A673 (cell line): ENCODE measurements at places on chromosomes 6 and 20. TPM values are rescaled to one million over a fixed set of nuclear protein-coding genes. Genes with fewer than 3 reads are reported as not detected.

DNA sequence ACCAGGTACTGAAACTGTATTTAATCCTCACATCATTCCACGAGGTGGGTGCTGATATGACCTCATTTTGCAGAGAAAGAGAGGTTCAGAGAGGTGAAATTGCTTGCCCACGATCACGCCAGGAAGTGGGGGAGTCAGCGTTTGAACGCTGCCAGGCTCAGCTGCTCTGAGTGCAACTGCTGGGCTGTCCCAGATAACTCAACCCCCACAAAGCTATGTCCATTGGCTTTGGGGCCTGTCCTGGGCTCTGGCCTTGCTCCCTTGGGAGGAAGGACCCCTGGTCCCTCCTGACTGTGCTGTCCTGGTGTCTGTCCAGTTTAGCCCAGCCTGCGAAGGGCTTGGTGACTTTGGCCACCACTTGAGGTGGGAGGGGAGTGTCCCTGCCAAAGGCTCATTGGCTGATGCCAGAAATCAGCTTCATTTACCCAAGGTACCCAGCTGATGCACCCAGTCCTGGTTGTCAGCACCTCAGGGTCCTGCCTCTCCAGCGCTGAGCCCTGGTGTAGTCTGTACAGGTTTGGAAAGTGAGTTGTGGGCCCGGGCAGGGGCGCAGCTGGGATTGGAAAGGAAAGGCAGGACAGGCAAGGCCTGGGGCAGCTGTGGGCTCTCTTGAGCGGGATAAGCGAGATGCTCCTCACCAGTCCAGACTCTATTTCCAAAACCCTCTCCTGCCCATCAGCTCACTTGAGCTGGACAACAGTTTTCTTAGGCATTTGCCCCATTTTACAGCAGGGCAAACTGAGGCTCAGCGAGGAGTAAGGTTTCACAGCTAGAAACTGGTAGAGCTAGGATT, 38.5 kb downstream of the SUN5 start:
- no peak for DNase-seq

DNA sequence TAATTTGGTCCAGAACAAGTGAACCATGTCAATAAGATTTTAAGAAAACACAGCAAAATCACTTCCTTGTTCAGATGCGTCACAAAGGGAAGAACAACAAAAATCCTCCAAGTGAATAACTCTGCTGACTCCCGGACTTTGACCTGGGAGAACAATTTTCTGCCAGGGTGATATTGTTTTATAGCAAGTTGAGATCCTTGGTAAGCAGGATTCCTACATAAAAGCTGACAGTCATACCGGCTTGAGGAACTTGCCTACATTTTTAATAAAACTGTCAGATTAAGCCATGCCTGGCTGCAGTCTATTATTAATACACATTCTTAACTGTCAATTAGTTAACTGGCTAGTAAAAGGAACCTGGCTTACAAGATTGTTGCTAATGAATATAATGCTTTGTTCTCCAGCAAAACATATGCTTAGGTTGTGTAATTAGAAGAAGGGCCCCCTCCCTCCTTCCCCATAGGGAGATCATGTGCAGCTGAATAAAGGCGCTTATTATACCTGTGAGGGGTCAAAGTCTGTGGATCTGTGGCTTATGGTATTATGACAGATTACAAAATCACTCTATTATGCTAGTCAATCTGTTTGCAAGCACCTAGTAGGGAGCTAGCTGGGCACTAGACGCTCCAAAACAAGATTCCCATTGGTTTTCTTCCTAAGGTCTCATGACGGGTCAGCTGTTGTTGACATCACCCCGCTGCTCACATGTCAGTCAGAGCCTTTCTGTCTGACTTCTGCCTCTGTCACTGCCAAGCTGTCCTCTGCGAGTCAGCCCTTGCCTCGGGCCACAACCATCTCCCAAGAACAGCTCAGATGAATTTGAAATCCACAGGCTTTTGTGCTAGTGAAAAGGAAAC, 44.6 kb upstream of the SEC63 start:
- DNase-seq = no peak

DNA sequence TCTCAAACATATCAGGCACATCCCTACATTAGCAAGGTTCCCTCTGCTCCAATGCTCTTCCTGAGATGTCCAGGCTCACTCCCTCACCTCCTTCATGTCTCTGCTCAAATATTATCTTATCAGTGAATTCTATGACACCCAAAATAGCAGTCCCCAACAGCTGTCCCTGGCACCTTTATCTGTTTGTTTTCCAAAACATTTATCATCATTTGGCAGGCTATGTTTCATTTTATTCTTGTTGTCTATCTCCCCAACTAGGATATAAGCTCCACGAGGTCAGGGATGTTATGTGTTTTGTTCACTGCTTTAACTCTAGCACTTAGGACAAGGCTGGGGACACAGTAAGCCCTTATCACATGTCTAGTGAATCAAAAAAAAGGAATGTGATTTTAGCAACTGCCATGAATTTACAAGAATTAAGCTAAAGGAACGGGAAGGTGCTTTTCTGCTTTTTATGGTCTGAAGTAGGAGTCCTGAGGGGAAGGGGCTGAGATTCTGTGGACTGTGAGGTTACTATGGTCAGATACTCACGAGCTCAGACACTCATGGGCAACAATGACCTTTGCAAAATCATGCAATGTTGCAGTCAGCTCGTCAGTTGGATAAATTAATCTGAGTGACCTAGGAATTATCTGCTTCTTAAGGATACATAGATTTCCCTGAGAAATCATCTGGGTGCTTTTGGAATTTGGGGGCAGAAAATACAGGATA, 1.9 kb upstream of the IL22RA2 start:
- no peak for DNase-seq

The SAMD5 gene
- total RNA-seq = 4.3 and 6.1 TPM in 2 replicates

The ZNF334 gene
- 4.4 and 4.5 TPM in 2 replicates for total RNA-seq

The CST1 gene
- not detected in 2 replicates for total RNA-seq

DNA sequence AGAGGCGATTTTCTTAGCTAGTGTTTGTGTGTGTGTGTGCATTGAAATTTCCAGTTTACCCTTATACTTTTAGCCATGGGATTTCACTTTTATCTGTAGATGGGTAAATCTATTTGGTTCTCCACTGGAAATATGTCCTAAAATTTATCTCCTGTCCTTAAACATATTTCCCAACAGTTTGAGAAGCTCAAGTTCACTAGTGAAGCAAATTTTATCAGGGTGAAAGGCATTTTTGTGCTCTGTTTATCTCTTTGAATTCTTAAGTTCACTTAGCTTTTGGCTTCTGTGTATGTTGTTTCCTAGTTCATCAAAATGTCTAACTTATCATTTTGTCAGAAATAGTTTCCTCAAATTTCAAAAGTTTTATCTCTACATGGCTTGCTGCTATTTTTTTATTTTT, 561.6 kb downstream of the PHF3 start:
- DNase-seq = no peak

The NOL4L gene
- 1.4 and 3.2 TPM in 2 replicates for total RNA-seq
